ENCODE measurements at places on chromosomes 13 and 19.

GRCh38 chr19:40742477-40742876 lies 7.8 kb downstream of the ACTMAP start:
- no peak for DNase-seq

DNA sequence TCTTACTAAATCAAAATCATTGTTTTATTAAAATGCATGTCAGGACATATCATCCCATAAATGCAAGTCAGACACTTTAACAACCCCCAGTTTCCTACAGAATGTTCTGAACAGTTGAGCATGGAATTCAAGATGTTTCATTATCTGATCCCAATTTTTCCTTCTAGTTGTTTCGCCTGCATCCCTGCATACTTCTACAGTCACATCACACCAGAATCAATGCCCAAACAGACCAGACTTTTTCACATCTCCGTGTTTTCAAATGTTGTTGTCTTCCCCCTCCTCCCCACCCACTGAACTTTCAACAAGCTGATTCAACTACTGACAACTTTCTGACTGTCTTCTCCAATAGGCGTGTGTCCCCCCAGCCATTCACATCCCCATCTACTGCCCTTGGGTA lies 48.6 kb downstream of the LHFPL6 start:
- no peak for DNase-seq

DNA sequence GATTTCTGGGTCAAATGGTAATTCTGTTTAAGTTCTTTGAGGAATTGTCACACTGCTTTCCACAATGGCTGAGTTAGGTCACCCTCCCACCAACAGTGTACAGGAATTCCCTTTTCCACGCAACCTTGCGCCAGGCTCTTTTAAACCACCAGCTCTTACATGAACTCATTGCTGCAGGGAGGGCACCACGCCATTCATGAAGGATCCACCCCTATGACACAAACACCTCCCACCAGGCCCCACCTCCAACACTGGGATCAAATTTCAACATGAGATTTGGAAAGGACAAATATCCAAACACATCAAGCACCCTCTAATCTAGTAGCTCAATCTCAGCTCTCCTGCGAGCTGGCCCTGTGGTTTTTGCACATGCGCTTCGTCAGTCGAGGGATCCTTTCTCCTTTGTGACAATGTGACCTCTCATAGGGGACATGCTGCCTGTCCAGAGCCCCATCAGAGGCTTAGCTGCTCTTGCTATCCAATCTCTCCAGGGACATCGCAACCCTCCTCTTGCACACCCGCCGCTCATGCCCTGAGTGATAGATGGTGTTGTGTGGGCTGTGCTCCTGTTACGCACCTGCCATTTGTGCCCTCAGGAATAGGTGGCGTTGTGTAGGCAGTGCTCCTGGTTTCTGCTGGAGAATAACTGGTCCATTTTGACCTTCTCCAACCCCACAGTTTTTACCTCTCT lies 328.0 kb downstream of the UQCRFS1 start:
- no peak for DNase-seq

DNA sequence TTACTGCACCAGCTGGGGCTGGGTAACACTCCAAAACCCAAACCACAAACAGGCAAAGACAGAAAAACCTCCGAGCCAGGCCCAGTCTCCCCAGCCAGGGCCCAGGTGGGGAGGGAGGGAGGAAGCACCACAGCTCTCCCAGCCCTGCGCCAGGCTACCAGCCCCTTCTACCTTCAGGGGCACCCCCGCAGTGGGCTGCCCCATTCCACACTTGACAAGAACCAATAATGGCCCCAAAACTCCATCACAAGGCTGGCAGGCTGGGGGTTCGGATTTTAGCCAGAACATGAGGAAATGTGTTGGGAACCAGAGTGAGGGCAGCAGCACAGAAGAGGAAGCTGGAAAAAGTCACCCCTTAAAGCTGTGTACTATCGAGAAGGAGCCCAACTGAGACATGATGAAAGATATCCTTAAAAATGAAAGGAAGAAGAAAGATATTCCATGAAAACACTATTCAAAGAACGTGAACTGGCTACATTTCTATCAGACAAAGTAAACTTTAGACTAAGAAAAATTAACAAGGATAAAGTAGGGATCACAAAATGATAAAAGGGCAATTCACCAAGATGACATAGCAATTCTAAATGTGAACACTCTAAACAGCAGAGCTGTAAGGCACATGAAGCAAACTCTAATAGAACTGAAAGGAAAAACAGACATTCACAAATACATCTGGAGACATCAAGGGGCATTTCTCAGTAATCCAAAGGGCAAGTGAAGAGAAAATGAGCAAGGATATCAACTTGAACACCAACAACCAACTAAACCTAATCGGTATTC lies 12.9 kb downstream of the TUBGCP3 start:
- DNase-seq = no peak

GRCh38 chr19:4636151-4636717 lies 3.1 kb upstream of the TNFAIP8L1 start:
- DNase-seq = peak; percentile 75

GRCh38 chr13:19861762-19862161 lies 1.7 kb downstream of the ZMYM5 start:
- no peak for DNase-seq

- DNase-seq = peak; percentile 49
Measured at GRCh38 chr13:111114362-111115060, 599 bp upstream of the ARHGEF7 start.

GRCh38 chr19:38360839-38361631 lies 13.3 kb upstream of the PSMD8 start:
- DNase-seq = no peak

- DNase-seq = peak; percentile 48
Measured at GRCh38 chr19:16262618-16263017, 62.0 kb upstream of the KLF2 start.

DNA sequence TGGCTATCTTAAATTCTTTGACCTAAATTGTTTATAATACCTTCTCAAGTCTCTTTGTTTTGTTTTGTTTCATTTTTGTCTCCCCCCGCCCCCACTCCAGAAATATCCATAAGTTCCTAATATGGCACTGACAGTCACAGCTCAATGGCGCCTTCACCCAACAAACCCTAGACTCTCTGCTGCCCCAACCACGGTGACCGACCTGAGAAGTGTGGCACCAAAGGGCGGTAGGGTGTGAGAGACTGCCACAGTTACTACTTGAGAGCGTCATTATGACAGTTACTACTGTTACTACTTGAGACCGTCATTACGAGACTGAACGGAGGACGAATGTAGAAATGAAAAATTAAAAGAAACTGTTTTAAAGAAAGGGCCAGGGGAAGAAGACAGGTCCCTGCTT lies 34.4 kb upstream of the PSPC1 start:
- no peak for DNase-seq

DNA sequence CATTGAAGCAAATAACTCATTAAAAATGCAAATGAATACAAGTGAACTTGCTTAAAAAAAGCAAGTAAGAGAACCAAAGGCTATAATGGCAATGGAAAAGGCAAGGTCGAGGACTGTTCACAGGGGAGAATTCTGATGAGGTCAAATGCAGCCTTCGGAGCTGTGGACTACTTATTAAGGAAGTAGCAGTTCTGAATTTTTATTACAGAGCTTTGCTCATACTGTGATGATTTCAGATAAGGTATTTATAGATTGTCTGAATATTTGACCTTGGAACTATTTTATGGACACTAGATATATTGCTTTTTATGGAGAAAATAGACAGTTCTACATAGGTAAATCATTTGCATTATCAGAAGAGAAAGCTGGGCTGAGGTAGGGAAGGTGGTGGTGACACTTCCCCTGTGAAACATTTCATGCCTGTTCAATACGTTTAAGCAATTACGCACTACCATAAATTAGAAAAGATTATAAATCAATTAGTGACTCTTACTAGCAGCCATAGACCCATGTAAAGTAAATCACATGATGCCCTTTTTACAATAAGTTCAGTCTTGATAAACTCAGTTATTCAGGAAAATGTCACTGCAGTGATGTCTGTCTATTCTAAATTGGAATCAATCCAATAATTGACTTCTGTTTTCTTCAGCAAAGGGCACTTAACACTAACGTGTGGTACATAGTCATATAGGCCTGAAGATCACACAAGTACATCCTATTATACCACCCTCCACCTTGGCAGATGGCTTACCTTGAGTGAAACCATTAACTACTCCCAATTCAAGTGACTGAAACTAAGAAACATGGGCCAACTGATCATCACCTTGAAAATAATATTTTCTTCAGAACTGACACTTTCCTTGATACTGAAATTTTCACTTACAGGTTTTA lies 260.0 kb downstream of the KLF12 start:
- no peak for DNase-seq

DNA sequence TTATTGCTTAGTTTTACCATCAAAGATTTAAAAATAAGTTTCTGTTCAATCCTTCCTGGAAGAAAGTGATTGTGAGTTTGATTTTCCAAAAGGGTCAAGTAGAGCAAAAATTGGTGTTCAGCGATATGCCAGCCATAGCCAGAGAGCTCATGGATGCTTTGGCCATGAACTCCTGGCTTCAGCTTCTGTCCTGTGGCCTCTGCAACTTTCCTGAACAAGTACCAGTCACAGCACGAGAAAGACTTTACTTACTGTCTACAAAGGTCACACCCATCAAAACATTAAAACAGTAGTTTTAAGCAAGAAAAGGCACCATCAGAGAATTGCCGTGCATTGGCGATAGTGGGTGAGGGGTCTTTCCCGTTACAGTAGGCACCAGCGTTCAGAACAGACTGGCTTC lies 753.0 kb upstream of the SGCG start:
- no peak for DNase-seq

DNA sequence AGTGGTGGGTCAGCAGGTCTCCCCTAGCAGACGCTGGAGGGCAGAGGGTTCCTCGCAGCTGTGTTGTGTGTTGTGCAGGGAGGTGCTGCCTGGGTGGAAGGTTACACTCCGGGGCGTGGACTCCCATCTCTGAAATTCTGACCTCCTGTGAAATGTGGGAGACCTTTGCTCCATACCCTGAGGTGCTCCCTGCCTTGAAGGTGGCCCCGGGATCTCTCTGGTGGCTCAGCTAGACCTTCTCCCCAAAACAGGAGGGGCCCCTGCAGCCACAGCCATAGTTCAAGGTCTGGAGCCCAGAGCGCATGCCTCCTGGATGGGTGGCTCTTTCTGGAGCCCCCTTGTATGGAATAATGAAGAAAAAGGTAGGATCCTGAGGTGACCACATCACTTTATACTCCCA lies 70.2 kb downstream of the SOX1 start:
- no peak for DNase-seq

- DNase-seq = no peak
Measured at GRCh38 chr13:90757127-90757680, 590.3 kb upstream of the MIR17HG start.

DNA sequence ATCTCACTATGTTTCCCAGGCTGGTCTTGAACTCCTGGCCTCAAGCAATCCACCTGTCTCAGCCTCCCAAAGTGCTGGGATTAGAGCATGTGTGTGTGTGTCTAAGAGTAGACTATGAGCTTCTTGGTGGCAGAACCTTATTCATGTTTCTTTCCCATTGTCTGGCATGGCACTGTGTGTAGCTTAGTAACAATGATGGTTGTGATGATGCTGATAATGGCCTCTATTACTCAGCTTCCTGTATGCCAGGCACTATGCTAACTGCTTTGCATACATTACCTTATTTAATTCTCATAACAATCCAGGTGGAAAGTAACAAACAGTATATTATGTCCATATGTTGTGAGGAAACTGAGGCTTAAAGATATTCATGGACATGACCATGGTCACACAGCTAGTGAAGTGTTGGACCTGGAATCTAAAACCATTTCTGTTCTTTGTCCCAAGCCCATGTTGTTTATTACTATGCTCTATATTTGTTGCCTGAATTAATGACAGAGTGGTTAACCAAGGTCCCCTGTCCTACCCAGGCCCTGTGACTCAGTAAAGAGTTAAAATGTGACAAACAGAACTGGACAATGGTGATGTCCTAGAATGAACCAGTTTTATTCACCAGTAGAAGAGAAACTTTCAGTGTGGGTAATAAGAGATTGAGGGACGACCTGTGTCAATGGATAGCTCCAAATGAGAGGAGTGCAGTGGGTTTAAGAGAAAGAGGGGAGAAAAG lies 109.6 kb downstream of the KLF5 start:
- no peak for DNase-seq

DNA sequence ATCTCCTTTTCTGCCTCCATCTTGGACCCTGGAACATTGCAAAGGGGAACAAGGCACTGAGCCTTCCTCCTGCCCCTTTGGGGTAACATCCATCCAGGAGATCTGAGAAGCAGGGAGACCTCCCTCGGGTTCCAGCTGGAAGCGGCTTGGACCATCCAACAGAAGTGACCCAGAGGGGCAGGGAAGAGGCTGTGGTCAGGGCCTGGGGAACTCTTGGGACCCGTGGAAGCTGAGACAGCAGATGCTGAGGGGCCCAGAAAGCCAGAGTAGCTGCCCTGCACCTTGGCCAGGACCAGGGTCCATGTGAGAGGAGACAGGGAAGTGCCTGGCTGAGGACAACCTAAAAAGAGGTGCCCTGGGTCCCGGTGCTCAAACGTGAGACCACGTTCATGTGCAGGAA lies 21.9 kb upstream of the KCTD15 start:
- no peak for DNase-seq

DNA sequence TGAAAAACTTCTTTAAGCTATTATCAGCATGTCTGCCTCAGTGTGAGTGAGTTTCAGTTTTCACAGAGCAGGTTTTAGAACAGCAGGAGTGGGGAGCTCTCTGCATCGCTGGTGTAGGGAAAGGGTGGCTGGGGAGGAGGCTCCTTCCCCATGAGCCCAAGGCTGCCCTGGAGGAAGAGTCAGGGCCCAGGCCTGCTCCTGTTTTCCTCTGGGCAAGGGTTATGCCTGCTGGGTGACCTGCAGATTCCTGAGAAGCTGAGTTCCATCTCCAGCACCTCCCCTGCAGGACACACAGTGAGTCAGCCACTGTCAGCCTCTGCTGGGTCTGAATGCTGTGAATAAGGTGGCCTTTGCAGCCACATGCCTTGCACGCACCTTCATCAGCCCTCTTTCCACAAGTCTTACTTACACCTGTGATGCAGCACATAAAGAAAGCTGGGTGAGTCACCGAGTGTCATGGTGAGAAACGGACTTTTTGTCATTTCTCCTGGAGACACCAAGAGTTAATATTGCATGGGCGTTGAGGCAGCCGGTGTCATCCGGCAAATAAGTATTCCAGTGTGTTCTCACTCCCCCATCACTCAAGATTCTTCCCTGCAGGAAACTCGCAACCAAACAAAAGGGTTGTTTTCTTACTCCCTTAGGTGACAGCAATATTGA lies 186.4 kb upstream of the KL start:
- no peak for DNase-seq

GRCh38 chr19:33405254-33405552 lies 31.7 kb downstream of the CEBPG start:
- DNase-seq = no peak

- no peak for DNase-seq
Measured at GRCh38 chr19:48836089-48837017, at the start of gene HSD17B14. HSD17B14 (minus strand) TSS chr19:48836491; CDS start chr19:48836411, 80 bp downstream.

GRCh38 chr19:18500799-18501198 lies 21.1 kb downstream of the ELL start:
- no peak for DNase-seq

DNA sequence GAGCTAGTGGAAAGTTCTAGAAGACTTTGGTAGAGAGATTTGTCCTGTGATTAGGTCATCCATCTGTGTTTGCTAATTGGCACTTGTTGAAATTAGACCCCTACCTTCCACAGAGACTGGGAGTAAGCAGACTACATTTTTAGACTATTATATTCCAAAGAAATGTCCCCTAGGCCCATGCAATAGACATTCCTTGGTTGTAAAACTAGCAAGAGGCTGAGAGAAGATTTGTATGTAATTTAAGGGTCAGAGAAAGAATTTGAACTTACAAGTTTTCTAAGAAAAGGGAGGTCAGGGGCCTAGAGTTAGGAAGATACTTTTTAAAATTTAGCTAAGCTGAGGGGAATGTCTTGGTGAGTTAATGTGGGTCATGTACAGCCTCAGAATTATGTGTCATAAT lies 470.7 kb upstream of the SLITRK1 start:
- DNase-seq = no peak
